ENCODE measurements at places on chromosomes 1 and 21.

DNA sequence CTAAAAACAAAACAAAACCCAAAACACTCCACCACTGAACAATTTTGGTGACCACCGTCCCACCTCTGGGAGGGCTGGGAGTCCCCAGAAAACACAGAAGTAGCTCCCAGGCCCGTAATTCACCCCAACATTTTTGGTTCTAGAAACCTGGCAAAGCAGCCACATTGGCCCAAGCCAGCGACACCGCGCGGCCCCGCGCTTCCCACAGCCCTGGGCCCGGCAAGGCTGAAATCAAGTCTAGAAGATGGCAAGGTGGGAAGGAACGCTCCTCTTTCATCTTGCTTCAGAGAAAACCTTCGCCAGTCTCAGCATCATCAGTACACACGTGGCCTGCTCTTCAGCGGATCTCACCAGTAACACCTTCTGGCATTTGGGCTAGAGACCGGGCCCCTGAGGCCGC is 35.9 kb upstream of the NID1 start:
- DNase-seq, result no peak

DNA sequence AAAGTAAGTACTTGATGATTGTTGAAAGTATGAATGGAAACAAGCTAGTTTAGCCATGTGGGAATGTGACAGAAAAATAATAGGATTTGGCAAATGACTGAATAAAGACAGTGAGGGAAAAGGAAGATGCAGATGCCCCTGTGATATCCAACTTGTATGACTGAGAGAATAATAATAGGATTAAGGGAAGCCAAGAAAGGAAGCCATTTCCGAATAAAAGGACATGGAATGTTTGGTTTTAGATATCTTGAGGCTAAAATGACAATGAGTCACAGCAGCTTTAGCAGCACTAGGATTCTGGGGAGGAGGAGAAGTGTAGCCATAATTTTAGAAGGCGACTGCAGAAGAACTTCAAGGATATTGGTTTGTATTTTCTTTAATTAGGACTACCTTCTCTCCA is 109.2 kb downstream of the TTLL7 start:
- DNase-seq, result no peak

DNA sequence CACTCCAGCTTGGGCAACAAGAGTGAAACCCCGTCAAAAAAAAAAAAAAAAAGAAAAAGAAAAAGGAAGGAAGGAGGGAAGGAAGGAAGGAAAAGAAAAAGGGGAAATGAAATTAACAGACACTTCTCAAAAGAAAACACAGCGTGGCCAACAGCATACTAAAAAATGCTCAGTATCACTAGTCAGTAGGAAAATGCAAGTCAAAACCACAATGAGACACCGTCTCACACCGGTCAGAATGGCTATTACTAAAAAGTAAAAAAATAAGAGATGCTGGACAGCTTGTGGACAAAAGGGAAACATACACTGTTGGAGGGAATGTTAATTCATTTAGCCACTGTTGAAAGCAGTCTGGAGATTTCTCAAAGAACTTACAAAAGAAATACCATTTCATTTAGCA is 369.5 kb upstream of the BRINP3 start:
- DNase-seq, result no peak

DNA sequence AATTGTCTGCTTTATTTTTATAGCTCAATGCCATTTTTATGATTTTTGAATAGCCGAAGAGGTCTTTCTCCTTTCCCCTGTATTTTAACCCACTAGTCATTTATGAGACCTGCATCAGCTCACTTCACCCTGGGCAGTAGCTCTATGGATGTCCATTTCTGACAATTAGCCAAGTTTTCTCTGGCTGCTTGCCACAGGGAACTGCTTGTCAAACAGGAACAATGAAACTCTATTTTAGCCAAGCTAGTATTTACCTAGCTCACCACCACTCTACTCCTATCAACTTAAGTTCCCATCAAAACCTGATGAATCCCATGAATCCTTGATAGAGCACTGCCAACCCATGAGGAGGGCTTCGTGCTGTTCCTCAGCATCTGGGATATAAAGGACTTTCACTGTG is 406.7 kb downstream of the RWDD3 start:
- DNase-seq, result no peak

DNA sequence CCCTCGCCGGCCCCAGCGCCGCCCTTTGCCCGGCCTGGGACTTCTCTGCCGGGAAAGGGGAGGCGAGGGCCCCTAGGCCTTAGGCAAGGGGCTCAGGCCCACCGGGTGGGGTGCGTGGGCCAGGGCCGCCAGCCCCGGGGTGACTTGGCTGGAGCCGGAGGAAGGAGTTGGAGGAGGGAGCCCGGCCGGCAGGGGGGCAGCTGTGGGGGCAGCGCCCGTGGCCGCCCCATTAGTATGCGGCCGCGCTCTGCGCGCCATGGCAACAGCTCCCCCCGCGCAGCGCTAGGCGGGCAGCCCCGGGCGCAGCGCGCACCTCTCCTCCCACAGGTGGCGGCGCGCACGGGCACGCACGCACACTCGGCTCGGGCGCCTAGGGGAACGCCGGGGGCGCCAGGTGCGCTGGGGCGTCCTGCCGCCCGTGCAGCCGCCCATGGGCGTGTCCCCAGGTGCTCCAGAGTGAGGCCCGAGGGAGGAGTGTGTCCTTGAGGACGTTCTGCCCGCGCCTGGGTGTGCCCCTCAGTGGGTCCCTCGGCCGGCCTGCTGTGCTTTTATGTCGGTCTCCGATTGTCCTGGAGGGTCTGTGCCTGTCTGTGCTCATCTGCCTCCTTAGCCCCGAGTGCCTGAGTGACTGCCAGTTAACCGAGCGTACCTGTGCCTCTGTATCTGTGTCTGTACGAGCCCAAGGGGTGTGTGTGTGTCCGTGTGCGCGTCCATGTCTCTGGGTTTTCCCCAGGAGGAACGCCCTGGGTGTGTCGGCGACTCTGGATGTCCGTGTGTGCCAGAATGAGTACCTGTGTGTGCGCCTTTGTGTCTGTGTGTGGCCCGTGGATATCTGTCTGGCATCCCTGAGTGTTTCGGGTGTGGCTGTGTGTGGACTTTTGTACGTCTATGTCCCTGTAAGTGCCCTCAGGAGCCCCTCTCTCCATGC is 38.2 kb upstream of the WASF2 start:
- peak; percentile 91 for DNase-seq

GRCh38 chr1:230267338-230268065 is 158.6 kb downstream of the PGBD5 start:
- DNase-seq, result no peak

DNA sequence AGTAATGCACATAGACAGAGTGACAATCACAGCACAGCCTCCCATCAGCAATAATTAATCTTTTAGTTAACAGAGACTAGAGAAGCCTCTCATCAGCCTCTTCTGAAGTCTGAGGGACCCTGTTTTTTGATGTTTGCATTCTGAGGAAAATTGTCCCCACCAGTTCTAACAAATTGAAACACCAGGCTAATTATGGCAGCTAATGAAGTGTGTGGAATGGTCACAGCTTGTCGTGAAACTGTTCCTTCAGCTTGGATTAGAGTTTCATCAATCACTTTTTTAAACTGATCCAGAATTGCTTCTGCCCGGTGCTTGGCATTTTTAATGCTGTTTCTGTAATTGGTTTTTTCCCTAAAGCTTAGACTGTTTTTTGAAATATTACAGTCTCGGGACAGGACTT is 208.0 kb downstream of the SPATA17 start:
- no peak for DNase-seq

GRCh38 chr1:160169553-160170399 is 18.4 kb downstream of the ATP1A4 start:
- DNase-seq, result peak; percentile 70

DNA sequence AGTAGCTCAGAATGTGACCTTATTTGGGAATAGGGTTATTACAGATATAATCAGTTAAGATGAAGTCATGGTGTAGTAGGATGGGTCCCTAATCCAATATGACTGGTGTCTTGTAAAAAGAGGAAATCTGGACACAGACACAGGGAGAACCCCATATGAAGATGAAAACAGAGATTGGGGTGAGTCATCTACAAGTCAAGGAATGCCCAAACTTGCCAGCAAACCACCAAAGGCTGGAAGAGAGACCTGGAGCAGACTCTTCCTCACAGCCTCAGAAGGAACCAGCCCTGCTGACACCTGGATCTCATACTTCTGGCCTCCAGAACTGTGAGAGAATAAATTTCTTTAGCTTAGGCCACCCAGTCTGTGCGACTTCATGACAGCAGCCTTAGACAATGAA is 29.9 kb downstream of the KRTAP19-8 start:
- DNase-seq, result no peak

DNA sequence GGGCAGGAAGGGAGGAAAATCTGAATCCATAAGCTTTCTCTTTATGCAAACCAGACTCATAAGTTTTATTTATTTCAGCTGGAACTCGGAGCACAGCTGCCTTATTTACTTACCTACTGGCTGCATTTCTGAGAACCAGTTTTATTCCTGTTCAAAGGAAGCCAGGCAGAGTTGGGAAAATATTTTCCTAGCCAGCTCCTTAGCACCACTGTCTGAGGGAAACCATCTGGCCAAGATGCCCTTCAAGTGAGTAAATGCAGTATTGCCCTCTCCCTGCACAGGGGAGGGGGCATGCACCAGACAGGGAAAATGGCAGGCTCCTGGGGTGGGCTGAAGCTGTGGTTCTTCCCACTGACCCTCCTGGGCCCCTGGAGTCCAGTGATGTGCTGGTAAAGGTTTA is 28.9 kb upstream of the FMOD start:
- no peak for DNase-seq

DNA sequence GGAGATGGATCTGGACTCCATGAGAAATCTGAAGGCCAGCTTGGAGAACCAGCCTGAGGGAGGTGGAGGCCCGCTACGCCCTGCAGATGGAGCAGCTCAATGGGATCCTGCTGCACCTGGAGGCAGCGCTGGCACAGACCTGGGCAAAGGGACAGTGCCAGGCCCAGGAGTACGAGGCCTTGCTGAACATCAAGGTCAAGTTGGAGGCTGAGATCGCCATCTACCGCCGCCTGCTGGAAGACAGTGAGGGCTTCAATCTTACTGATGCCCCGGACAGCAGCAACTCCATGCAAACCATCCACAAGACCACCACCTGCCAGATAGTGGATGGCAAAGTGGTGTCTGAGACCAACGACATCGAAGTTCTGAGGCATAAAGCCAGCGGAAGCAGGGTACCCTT is 601.5 kb upstream of the ZP4 start:
- no peak for DNase-seq

DNA sequence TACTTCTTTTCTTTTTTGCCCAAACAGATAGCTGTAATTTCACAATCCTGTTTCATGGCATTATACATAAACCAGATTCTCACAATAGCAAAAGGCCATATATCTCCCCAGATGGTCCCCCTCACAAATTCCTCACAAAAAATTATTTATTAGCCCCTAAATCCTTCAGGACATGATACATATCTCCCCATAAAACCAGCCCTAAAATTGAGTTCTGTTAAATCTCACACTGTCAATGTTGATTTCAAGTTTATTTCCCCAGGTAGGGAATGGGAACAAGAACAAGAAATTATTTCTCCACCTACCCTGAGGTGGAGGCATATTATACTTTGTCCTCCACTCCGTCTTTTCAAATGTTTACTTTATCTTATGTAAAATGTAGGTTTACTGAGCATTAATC is 163.4 kb upstream of the CHRM3 start:
- DNase-seq, result no peak

DNA sequence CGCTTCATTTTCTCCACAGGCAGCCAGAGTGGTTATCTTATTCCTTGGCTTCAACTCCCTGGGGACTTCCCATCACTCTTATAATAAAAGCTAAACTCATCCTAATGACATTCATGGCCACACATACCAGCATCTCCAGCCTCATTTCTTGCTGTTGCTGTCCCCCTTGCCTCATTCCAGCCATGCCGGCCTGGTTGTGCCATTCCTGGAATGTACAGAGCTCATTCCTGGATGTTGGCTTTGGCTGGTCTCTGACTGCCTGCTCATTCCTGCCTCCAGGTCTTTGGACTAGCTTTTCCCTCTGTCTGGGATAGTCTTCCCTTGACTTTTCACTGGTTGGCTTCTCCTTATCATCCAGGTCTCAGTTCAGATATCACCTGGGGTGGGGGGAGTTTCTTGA is 2.4 kb upstream of the PEF1 start:
- DNase-seq, result no peak

DNA sequence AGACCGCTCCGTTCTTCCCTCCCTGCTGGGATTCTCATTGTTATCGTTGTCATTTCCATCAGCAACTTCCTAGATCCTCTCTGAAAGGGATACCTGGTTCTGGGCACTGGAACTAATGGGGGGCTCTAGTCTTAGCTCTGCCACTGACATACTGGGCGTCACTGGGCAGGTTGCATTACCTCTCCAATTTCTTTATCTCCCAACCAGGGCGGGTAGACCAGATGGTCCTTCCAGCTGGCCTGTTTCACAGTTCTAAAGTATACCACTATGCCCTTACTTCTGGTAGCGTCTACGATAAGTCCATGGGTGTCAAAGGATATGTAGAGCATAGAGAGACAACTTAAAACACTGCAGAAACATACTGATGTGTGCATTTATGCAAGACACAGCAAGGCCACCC is 1.4 kb downstream of the GPR37L1 start:
- DNase-seq, result no peak

- DNase-seq, result peak; percentile 87
Measured at GRCh38 chr1:27504588-27505419, 14.8 kb upstream of the WASF2 start.

- DNase-seq, result peak; percentile 66
Measured at GRCh38 chr1:159211331-159212136, 6.9 kb downstream of the ACKR1 start.

- no peak for DNase-seq
Measured at GRCh38 chr21:42574234-42575027, 60.8 kb downstream of the SLC37A1 start.

GRCh38 chr1:111209622-111210021 is 9.2 kb upstream of the DENND2D start:
- no peak for DNase-seq

- no peak for DNase-seq
Measured at GRCh38 chr1:43327549-43328292, 9.9 kb upstream of the MPL start.

DNA sequence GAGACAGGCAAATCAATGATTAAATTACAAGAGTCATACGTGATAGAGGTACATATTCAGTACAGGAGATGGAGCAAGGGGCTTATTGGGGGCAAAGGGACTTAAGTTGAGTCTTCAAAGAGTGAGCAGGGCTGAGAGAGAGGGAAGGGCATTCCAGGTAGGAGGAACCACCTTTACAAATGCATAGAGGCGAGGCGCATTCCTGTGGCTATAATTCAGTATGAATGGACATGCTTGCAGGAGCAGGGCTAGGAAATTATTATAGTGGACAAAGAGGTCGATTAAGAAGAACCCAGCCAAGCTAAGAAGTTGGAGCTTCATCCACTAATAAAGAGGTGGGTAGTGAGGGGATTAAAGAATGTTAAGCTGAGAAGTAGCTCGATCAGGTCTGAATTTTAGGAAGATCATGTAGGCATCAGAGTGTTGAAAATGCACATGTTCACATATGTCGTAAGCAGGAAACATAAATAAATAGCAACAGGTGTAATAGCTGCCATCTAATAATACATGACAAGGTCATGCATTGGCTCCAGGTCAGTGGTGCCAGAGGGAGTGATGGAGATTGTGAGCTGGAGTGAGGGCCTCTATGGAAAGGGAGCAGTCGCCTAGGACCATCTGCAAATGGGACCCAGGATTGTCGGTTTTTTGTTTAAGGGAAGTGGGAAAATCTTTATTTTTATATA is 12.0 kb upstream of the HNRNPU start:
- no peak for DNase-seq

Data from H7 (cell line).